ENCODE measurements at places on chromosomes 13 and 19.

- DNase-seq: no peak
These were observed 1632.0 kb downstream of the PCDH9 start for GRCh38 chr13:65597839-65598818.

- no peak for DNase-seq
These were observed 25.9 kb downstream of the RASL11A start for GRCh38 chr13:27296496-27296895.

- DNase-seq: no peak
These were observed 104.7 kb downstream of the RGCC start for GRCh38 chr13:41562083-41562482.

GRCh38 chr13:31749929-31750328, 10.6 kb downstream of the RXFP2 start:
- no peak for DNase-seq

- DNase-seq: no peak
These were observed 294.9 kb downstream of the NDFIP2 start for GRCh38 chr13:79775830-79776229.

DNA sequence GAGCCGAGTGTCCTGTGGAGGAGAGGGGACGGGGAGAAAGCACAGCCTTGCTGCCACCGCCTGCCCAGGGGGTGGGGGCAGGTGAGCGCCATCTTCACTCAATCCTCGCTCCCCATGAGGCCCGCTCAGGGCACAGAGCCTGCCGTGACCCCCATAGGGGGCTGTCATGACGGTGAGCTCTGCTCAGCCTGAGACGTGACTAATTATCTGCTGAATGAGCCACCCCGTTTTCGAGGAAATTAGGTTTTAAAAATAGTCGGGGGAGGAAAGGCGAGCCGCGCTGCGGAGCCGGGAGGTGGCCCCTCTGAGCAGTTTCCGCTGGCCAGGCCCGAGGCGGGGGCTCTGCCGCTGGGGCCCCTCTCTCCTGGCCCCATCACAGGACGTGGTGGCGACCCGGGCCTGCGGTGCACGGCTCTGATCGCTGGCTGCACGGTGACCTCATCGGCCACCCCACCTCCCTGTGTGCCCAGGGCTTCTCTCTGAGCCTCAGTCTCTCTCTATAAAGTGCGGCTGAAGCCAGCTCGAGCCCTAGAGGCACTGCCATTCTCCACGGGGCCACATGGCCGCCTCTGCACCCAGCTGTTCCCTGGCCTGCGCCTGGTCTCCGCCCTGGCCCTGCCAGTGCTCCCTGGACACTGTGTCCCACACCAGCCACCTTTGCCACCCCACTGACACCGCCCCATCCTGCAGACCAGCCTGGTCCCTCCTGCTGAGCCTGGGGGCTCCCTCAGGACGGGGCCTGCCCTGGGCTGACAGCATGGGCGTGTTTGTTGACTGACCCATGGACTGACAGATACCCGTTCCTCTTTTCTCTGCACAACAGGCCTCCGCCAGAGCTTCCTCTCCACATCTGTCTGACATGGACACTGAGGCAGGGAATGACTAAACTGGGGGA, 28.3 kb downstream of the PIP5K1C start:
- DNase-seq: no peak

DNA sequence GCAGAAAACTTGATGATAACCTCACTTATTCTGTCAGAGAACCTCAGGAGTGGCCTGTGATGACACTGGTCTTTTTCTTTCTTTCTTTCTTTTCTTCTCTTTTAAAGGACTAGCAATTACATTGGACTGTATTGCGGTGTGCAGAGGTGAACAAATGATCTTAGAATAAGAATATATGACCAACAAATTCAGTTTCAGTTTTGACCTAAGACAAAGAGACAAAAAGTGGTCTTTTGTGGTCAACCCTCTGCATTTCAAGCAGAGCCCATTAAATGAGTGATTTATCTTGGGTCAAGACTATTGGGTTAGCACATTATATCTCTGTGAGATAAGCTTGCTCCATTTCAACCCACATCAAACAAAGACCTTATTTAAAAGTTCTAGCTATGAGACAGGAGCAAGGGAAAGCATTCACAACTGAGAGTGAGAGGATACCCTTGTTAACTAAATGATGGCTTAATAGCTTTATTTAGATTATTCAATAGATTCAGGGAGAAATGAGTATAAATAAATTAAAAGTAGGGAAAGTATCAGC, 644.4 kb downstream of the PCDH9 start:
- DNase-seq: no peak

GRCh38 chr13:41061914-41062837, 867 bp downstream of the WBP4 start:
- no peak for DNase-seq

GRCh38 chr13:52815330-52815729, 33.1 kb downstream of the PCDH8 start:
- no peak for DNase-seq

GRCh38 chr13:107020393-107020792, 452.5 kb upstream of the ARGLU1 start:
- no peak for DNase-seq

DNA sequence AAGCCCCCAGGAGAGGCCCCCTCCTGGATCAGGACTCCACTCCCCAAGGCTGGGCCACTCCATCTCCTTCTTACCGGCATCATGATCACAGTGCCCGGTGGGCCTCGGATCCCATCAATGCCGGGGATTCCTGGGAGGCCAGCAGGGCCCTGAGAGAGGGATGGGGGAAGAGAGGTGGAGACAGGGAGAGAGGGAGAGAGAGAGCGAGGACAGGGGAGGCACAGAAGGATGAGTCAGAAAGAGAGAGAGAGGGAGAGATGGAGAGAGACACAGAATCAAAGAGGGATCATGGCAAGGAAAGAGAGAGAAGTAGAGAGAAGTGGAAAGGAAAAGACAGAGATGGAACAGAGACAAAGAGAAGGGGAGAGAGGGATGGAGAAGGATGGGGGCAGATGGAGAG, 13.8 kb downstream of the COL5A3 start:
- no peak for DNase-seq

GRCh38 chr19:29083863-29084262, 129.1 kb downstream of the UQCRFS1 start:
- DNase-seq: no peak

DNA sequence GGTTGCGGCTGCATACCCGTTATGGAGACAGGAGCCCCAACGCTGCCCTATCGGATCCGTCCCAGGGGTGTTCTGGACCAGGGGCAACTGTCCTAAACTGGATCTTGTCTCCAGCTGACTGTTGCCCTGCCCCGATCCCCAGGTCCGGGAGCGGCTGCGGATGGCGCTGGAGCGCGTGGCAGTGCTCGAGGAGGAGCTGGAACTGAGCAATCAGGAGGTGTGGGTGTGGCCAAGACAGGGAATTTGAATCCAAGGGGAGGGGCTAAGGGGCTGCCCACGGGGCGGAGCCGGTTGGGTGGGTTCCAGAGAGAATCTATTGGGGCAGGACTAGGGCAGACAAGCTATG, 9.9 kb downstream of the PPFIA3 start:
- no peak for DNase-seq

DNA sequence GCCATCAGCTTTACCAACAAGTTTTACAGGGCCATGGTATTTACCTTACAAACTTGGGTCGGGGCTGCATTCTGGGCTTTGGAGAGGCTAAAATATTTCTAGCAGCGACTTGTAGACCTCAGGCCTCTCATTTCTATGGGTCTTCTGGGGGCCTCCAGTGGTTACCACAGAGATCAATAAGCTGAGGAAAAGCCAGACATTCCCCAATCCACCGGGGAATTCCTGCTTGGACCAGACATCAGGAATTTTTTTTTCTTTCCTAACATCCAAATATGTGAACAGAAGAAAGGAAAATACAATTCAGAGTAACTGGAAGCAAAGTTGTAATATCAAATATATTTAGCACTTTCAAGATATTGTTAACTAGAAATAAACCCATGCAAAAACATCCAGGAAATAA, 1.5 kb downstream of the DZIP1 start:
- DNase-seq: no peak
